ENCODE measurements at places on chromosomes 3 and 15. TPM values are rescaled to one million over a fixed set of nuclear protein-coding genes. Genes with fewer than 3 reads are reported as not detected.

WDR72 gene
- 3.2 TPM for total RNA-seq

DNA sequence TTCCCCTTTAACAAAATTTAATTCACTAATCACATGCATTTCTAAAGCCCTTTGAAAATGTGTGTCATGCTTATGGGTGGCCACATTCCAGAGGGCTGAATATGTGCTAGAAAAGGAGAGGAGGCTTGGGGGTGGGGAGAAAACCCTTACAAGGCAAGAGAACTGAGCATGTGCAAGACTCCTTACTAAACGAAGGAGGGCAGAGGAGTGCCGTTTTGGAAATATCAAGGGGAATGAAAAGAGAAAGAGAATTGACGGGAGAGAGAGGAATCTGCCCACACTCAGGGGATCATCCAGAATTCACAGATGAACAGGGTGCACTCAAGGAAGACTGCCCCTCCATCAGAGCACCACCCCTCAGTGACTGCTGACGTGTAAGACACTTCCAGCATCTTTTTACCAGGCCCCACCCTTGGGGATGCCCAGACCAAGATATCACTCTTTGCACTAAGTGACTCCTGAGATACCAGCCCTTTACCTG lies 37.9 kb upstream of the TSC22D2 start:
- H3K36me3 ChIP-seq = no peaks in the 10 kb centered on the region
- H3K4me3 ChIP-seq = no peak overlapping the region
- H3K4me1 ChIP-seq = peaks cover 9% of the 10 kb centered on the region
- H3K27me3 ChIP-seq = no peaks in the 10 kb centered on the region
- DNase-seq = no peak

- no peak overlapping the region for H3K4me3 ChIP-seq
- no peaks in the 10 kb centered on the region for H3K36me3 ChIP-seq
- no peak overlapping the region for H3K27ac ChIP-seq
- H3K27me3 ChIP-seq = peaks cover 70% of the 10 kb centered on the region
- peaks cover 8% of the 10 kb centered on the region for H3K4me1 ChIP-seq
Measured at GRCh38 chr3:172448661-172449465, 607 bp upstream of the GHSR start.

POMGNT2 gene
- 10.8 TPM for total RNA-seq

OXNAD1 gene
- total RNA-seq = 12.8 TPM

HCLS1 gene
- total RNA-seq = 76.5 TPM

IMPG2 gene
- total RNA-seq = 0.29 TPM
